Right ventricle myocardium superior (tissue), 1 donor: ENCODE measurements at places on chromosomes 12 and 14. TPM values are rescaled to one million over a fixed set of nuclear protein-coding genes. Genes with fewer than 3 reads are reported as not detected.

Gene ESR2
- total RNA-seq, result 0.86 TPM

GRCh38 chr14:24680516-24680915, 46.5 kb upstream of the GZMB start:
- no peak for DNase-seq

Gene TTC7B
- 60.3 TPM for total RNA-seq

DNA sequence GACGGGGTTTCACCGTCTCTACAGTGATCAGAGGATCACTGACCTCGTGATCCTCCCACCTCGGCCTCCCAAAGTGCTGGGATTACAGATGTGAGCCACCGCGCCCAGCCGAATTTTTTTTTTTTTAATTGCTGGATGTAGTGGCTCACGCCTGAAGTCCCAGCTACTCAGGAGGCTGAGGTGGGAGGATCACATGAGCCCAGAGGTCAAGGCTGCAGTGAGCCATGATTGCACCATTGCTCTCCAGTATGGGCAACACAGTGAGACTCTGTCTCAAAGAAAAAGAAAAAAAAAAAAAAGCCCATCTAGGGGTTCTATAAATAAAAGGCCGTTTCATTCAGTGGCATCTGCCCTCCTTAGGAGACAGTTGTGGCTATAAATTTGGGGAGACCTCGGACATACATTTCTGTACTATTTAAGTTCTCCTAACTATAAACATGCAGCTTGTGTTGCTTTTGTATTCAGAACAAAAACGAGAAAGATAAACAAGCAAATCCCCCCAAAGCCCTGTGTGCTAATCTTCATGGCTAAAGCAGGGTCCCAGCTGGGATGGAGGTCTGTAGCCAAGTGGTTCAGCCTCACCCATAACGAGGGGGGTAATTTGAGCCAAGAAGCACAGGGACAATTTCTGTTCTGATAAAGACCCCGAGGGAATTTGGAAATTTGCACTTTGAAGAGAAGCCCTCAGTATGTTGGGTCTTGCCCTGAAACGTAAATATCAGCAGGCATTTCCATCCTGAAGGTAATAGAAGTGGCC, 35.0 kb upstream of the BCL7A start:
- no peak for DNase-seq

- DNase-seq, result no peak
Measured at GRCh38 chr14:43894534-43894933, 612.5 kb downstream of the FSCB start.

- DNase-seq, result no peak
Measured at GRCh38 chr12:19181666-19182426, 52.3 kb downstream of the PLEKHA5 start.

Gene PLA2G1B
- total RNA-seq, result not detected

DNA sequence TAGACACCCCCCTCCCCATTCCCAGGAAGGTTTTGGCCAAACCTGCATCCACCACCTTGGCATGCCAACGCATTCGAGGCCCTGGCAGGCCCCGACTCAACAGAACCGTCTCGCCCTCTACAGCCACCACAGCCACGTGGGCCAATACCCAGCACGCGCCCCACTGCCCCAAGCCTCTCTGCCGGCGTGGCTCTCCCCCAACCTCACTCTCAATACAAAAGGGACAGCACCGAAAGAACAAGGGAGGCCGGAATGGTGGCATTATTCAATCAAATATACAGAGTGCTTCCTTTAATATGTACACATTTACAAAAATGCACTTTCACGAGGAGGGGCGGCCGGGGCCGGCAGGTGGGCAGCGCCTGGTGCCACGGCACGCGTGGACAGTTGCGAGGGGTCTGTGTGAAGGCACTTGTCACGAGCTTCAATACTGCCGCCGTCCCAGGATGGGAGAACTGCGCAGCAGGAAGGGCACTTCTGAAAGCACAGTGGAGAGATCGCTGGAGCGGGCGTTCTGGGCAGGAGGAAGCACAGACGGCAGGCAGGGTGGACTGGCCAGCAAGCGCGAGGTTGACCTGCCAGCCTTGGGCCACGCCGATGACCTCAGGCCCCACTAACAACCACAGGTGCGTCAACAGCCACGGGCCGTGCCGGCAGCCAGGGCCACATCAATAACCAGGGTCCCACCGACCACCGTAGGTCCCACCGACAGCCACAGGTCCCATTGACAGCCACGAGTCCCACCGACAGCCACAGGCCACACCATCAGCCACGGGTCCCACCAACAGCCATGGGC, 26.9 kb downstream of the JAG2 start:
- no peak for DNase-seq

DNA sequence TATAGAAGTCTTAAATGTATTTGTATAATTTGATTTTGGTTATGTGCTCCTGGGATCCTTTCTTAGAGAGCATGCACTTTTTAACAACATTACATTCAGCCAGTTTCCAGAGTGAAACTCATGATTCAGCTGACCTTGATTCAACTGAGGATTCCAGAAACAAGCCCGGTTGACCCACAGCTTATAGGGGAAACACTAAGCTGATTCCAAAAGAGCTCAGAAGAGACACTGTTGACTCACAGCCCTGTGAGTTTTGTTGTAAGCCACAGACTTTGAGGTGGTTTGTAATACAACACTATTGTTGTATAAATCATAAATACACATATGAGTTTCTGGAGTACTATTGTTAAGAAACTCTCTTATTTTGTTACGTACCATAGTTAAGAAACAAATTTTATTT, 133.8 kb upstream of the MGAT4C start:
- DNase-seq, result no peak

Gene TMEM260
- total RNA-seq, result 5.0 TPM
